ENCODE measurements at places on chromosomes 5 and 9.

GRCh38 chr9:85713897-85714296, 27.9 kb downstream of the AGTPBP1 start:
- no peak for DNase-seq

- DNase-seq, result no peak
Measured at GRCh38 chr9:37200433-37201005, 80.1 kb downstream of the ZCCHC7 start.

- no peak for DNase-seq
Measured at GRCh38 chr9:18421391-18421790, 52.6 kb upstream of the ADAMTSL1 start.

- DNase-seq, result peak; percentile 80
Measured at GRCh38 chr5:142491270-142491669, 166.4 kb upstream of the SPRY4 start.

DNA sequence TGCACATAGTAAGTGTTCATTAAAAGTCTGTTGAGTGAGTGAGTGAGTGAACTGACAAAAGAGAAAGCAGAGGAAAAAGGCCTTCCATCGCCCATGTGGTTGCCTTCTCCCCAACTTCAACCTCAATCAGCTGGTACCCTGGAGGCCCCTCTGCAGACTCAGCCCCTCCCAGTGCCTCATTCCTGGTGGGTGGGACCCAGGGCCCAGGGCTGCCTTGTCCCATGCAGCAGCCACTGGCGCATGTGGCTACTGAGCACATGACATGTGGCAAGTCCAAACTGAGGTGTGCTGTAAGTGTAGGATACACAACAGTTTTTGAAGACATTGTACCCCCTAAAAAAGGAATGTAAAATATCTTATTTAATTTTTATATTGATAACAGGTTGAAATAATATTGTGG, 29.6 kb downstream of the NDUFA8 start:
- no peak for DNase-seq

DNA sequence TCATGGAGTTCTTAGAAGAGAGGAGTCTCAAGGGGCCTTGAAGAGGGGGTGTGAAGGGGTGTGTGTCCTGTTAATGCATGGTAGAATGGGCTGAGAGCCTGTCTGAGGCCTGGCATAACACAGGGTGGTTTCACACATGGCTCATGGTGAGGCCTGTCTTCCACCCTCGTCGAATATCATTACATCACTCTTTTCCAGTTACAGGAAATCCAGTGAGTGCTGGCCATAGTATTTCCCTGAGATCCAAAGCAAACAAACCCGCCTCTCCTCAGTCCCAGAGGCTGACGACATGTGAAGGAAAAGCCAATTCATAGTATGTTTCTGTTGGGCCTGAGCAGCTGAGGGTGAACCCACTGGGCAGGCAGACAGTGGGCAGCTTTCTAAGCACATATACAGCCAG, 159.4 kb upstream of the NR3C1 start:
- DNase-seq, result no peak

GRCh38 chr5:90144625-90145327, 264.8 kb downstream of the CETN3 start:
- DNase-seq, result no peak

GRCh38 chr9:131422241-131422792, 28.4 kb downstream of the PRRC2B start:
- DNase-seq, result no peak

- DNase-seq, result no peak
Measured at GRCh38 chr5:78433972-78434371, 73.6 kb downstream of the SCAMP1 start.

GRCh38 chr9:33813712-33814641, 3.0 kb upstream of the UBE2R2 start:
- DNase-seq, result no peak

GRCh38 chr5:178248750-178249149, 16.1 kb upstream of the PHYKPL start:
- DNase-seq, result no peak

DNA sequence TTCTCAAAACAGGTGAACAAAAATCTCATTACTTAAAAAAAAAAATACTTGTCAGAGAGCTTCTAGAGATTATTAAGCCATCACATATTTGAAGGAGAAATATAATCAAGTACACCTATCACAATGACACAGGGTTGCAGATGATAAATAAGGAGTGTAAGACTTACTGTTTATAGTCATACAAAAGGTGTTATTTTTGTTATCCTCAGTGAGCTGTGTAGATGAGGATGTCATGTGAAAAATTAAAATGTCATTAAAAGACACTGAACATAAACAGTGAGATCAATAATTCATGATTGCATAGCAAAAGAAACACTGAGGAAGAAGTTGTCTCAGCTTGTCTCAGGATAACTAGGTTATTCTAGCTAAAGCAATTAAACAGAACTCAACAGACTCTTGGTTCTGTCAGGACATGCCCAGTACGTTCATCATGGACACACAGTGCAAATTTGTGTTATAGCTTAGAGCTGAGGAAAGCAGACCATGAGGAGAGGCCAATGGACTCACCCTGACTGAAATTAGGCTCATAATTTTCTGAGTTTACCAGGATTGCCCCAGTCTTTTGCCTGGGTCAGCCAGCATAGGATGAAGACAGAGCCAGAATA, 1162.6 kb upstream of the C9orf72 start:
- DNase-seq, result no peak

- no peak for DNase-seq
Measured at GRCh38 chr5:1910081-1910760, 27.5 kb upstream of the IRX4 start.

DNA sequence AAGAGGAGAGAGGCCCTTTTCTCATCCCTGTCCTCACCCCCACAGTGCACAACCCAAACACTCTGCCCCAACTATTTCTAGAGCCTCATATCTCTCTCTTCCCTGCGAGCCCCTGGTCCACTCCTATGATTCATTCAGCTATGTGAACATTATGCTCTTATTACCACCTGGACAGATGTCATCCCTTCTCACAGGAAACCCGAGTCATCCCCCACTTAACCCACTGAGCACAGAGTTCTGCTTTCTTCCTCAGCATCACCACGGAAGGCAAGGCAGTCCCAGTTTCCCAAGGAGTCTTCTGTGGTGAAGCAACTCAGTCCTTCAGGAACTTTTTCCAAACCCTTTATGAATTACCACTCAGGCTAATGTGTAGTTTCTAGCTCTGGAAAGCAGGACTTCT, 1.3 kb downstream of the DNAI1 start:
- no peak for DNase-seq

- no peak for DNase-seq
Measured at GRCh38 chr5:74521401-74521800, 119.1 kb downstream of the ENC1 start.

DNA sequence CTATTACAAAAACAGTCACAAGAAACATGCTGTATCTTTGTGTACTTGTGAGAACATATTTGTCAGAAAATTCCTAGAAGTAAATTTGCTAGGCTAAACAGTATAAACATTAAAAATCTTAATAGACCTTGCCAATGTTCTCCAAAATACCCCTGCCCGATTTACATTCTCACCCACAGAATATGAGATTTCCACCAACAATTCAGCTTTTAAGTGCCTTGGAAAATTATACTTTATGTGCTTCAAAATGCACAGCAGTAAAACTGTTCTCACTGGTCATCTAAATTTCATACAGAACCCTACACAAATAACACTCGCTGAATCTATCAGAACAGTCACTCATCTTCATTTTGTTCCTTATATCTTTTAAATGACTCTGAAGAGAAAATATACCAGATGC, 5.5 kb downstream of the MLLT3 start:
- DNase-seq, result no peak

DNA sequence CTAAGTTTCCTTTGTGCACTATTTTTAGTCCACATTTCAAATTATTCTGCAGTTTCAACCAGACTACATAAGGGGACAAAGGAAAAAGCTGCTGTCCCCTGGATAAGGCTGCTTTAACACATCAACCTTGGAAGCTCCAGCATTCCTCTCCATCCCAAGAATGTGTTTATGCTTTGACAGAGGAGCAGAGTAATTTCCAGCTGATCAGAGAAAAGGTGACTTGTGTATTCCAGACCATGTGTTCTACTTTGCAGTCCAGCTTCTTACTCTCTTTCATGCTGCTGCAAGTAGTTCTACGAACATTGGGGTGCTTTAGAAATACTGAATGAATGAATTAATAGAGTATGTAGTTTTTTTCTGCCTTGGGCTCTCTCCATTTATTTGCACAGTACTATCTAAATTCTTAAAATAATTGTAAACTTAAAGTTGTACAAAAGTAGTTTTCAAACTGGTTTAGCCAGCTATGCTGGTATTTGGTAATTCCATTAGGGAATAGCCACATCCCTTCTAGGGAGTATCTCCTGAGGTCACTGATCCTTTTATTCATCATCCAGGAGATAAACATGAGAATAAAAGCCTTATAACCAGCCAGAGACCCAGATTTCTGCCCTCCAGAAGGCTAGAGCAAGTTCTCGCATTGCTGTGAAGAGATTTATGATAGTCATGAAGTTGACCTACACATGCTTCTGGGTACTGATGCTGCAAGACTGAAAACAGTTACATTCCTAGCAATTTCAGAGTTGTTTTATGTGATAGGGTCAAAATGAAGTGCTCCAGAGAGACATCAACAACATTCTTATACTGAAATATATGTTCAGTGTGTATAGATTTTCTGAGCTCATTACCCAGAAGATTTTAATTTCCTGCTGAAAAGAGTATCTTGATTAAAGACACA, 215.2 kb downstream of the COMMD10 start:
- no peak for DNase-seq

- DNase-seq, result no peak
Measured at GRCh38 chr5:38468202-38468673, 88.2 kb downstream of the LIFR start.

DNA sequence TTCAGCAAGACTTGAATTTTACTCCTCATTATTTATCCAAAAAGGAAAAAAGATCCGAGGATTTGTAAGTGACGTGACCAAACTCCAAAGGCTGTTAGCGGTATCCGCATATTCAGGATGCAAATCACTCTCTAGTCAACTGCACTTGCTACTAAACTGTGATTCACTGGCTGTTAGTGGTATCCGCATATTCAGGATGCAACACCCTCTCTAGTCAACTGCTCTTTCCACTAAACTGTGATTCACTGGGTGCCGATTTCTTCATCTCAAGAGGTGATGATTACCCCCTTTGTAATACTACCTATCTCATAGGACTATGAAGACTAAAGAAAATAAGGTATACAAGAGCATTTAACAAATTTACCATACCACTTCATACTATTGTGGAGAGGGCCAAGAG, 5.7 kb downstream of the MAPKAP1 start:
- no peak for DNase-seq

GRCh38 chr5:156230887-156231286, 96.1 kb upstream of the SGCD start:
- DNase-seq, result no peak

- DNase-seq, result no peak
Measured at GRCh38 chr9:102845827-102846371, 149.2 kb upstream of the CYLC2 start.

GRCh38 chr5:169980418-169981053, at the start of gene INSYN2B:
Gene INSYN2B (minus strand): TSS chr5:169980495. CDS start chr5:169883898, 96,597 bp downstream.
- DNase-seq, result peak; percentile 89

DNA sequence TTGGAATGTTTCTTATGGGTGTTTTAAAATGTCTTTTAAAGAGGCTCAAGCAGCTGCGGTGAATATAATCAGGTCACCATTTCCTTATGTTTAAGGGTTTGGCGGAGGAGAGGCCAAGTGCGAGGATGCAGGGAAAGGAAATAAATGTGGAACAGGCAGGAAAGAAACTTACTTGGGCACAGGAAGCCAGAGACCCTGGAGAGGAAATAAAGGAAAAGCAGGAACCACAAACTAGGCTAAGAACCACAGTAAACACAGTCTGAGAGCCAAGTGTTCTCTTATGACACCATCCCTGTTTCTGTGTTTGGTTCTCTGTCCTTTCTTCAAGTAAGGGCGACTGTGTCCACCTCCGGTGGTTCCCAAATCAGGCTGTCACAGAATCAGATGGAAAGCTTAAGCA, 166.5 kb downstream of the C9orf152 start:
- DNase-seq, result no peak

GRCh38 chr5:131209506-131210150, 38.9 kb downstream of the LYRM7 start:
- DNase-seq, result no peak

GRCh38 chr5:388266-389196, 54.4 kb upstream of the EXOC3 start:
- peak; percentile 37 for DNase-seq

GRCh38 chr9:4663956-4664355, 1.9 kb downstream of the PLPP6 start:
- DNase-seq, result no peak

DNA sequence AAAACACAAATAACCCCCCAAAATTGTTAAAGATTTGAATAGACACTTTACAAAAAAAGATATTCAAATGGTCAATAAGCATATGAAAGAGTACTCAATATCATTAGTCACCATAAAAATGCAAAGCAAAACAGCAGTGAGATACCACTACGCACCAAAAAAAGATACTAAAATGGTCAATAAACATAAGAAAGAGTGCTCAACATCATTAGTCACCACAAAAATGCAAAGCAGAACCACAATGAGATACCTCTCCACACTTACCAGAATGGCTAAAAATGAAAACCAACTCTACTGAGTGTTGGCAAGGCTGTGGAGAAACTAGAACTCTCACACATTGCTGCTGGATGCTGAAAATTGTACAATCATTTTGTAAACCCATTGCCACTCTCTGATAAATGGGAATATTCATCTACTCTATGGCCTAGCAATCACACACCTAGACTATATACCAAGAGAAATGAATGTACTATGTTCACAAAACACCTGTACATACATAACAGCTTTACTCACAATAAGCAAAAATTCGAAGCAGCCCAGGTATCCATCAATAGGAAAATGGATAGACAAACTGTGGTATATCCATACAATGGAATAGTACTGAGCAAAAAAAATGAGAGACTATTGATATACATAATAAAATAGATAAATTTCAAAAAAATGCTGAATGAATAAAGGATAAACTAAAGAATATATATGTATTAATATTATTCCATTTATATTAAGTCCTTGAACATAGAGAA, 205.0 kb upstream of the DAPK1 start:
- no peak for DNase-seq

GRCh38 chr5:113212244-113212920, 222.4 kb downstream of the TSSK1B start:
- no peak for DNase-seq

DNA sequence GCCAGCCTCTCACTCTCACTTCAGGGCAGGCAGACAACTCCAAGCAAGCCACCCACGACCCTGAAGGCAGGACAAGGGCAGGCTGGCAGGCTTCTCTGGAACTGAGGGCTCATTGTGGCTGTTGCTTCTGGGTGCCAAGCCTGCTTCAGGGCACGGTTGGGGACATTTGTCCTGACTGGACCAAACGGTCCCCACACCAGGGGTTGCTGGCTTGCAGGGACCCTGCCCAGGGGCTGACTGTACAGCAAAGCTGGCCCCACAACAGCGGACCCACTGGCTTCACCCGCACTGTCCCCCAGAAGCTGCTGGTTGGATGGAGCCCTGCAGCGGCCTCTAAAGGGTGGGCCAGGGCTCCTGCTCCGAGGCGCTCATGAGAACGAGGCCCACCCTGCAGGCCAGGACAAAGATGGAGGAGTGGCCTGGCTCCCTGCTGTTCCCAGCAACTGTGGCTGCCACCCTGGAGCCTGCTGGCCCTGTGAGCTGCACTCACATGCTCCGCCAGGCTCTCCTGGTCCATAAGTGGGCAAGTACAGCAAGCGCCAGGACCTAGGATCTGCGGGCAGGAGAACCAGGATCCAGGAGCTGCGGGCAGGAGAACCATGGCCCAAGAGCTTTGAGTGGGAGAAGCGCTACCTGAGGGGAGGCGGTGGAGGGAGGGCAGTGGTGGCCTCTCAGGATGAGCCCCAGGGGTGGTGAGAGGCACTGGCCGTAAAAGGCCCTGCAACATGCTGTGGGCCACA, 34.4 kb upstream of the NSMF start:
- DNase-seq, result no peak

- no peak for DNase-seq
Measured at GRCh38 chr9:11743356-11743755, 949.8 kb upstream of the TYRP1 start.
